ENCODE measurements at places on chromosomes 1 and 21. TPM values are rescaled to one million over a fixed set of nuclear protein-coding genes. Genes with fewer than 3 reads are reported as not detected.

The KRTAP24-1 gene
- not detected for total RNA-seq

GRCh38 chr21:34509151-34509550 lies 2.9 kb downstream of the KCNE1 start:
- no peak for DNase-seq

DNA sequence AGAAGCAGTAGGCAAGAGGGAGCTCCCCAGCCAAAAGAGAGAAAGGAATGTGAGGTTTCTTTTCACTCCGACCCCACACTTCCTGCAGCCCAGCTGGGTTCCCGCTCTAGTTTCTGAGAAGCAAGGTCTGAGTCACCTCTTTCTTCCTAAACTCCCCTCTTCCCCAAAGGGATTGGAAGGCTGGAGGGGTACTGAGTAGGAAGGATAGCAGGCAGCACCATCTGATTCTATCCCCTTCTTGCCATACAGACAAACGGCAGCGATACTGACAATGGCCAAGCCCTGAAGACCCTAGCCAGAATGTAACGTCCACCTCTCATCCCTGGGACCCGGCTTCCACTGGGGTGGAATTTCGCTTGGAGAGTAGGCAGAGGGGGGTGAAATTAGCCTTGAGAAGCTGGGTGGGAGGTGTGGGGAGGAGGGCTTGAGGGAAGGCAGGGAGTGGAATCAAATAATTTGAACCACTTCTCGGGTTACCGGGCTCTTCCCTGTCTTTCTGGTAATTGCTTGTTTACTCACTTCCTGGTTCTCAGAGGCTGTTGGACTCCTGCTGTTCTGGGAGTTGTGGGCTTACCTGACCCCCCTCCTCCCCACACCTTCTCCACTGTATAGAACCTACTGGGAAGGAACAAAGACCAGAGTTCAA lies 13.2 kb downstream of the IER5 start:
- peak; percentile 84 for DNase-seq

- DNase-seq = peak; percentile 85
These were observed 56.9 kb upstream of the ATP2B4 start for GRCh38 chr1:203569490-203570318.

- DNase-seq = no peak
These were observed 15.5 kb downstream of the IBA57 start for GRCh38 chr1:228180959-228181644.

The STMN1 gene
- total RNA-seq = 35.1 TPM

- DNase-seq = no peak
These were observed 24.3 kb upstream of the TTLL10 start for GRCh38 chr1:1149416-1149815.

GRCh38 chr21:21232320-21232719 lies 234.1 kb downstream of the NCAM2 start:
- DNase-seq = no peak

DNA sequence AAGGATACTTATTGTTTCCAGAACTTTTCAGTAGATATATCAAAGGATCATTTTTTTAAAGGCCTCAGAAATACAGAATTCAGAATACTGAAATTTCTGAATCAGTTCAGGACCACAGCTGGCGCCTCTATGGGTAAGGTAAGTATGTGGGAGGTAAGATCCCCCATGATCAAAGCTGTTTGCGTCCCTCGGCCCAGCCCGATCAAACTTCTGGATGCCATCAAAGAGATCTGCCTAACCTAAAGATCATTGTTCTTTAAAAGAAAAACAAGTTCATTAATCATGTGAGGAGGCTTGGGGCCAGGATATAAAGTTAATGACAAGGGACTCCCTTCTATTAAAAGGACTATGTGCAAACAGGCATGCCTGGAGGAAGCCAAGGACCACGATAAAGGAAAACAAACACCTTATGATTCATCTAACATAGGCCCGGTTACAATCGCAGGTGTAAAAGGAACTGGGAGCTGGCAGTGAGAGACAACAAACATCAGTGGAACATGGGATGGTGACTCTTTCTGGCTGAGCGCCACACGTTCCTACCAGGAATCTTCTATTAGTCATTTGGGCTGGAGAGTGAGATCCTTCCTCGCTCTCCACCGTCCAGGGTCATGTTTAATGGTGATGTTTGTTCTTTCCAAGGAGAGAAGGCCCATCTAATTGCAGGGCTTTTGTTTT lies 2.8 kb upstream of the BACE2 start:
- peak; percentile 84 for DNase-seq

DNA sequence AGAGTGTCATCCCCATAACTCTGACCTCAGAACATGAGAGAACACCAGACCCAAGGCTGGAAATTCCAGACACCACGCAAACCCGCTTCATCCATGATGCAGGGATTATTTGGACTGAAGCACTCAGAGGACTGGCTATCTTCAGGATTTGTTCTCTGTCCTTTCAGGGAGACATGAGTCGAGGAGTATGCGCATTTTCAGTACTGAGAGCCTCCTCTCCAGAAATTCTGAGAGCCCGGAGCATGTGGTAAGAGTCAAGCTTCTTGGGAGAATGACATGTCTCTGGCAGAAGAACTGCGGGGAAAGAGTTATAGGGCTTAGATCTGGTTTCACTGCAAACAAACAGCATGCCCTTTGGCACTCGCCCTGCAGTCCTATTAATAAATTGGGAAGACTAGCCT lies 6.9 kb downstream of the LAX1 start:
- no peak for DNase-seq

GRCh38 chr1:192602757-192603156 lies 27.2 kb downstream of the RGS1 start:
- no peak for DNase-seq

DNA sequence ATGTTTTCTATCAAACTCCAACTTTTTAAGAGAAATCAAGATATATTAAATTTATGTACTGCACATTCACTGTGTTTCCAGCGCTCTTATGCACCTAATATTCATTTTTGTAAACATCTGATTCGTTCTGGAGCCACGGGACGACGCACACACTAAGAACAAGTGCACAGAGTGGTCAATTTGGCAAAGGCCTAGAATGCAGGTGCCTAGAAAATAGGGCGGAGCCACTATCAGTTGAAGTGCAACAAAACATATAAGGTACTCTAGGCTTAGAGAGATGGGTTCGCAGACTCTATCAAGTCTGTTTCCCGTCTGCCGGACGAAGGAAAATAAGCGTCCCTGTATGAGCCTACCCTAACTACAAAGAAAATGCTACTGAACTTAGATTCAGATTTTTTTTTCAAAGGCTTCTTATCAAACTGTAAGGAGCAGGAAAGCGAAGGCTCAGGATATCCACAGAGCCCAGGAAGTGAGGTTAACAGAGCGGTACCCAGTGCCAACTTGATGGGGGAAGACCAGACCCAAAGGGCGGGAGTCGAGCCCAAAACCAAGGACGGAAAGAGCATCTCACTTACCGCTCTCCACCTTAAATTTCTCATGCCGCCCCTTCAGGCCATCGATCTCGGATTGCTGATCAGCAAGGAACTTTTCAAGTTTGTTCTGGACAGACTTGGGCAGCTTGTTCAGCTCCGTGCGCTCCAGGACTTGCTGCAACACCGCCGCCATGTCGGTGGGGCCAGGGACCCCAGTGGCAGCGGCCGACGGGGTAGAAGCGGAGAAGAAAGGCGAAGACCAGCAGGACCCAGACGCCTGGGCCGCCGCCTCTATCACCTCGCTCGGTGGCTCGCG lies 526 bp downstream of the TPR start:
- DNase-seq = no peak

The PBX1 gene
- total RNA-seq = 10.1 TPM

DNA sequence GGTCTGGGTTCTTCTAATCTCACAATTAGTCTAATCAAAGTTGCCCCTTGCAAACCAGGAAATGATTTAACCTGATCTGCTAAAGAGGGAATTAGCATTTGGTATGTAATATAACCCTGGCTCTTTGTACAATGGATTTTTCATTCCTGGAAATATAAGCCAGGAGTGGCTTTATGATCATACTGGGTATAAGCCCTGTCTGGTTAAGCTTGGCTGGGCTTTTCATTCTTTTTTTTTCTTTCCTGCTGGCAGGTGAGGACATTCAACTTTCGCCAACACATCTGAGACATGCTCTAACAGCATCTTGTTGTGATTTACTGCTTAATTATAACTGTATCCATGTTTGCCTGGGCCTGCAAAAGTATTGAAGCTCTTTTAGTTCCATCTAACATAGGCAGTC lies 20.4 kb upstream of the SDE2 start:
- no peak for DNase-seq

DNA sequence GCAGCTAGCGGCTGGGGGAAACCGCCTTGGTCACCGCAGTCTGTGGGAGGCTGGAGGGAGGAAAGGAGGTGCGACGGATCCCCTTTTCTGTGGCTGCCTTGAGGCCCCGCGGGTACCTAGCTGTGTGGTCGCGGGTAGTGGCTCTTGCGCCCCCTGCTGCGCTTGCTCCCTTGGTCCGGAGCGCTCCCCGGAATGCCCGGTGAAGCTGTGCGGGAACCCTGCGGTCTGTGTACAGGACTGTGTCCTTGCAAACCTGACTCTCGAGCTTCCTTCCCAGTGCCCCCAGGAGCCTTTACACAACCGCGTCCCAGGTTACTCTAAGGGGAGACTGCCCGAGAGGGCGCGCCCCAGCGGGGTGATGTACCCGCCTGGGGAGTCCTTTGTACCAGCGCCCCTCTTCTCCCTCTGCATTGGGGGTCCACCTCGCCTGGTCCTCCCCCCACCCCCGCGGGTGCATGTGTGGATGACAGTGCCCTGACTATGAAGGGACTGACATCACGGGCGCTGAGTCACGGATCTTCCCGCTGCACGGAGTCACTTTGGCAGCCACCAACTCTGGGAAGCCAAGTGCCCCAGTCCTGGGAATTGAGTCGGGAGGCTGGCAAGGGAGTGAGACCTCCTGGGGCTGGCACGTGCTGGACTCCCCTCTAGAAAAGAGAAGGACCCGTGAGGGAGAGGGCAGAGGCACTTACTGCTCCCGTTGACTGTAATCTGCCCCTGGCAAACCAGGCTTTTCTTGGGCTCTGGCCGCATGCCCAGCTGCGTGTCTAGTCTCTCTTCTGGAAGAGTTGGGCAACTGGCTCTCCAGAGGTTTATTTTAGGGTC lies 816 bp downstream of the IL6R start:
- DNase-seq = peak; percentile 79

DNA sequence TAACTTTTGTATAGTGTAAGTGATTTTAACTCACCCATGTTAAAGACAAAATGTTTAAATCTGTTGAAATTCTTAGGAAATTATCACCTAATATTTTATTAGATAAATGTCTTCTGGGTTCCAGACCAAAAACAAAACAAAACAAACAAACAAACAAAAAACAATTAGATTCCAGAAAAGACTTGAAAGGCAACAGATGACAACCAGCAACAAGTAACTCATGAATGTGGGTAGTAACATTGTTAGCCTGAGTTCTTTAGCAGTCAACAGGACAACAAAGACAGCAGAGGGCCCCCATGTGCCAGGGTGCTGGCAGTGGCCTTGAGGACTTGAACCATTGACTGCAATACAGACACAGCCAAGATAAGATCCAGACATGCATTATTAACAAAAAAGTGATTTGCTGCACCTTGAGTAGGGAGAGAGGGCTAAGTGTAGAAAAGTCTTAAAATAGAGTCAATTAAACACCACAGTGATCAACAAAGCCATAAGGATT lies 2.4 kb upstream of the CD247 start:
- no peak for DNase-seq

- DNase-seq = no peak
These were observed 19.8 kb downstream of the SELP start for GRCh38 chr1:169610108-169610507.

- DNase-seq = peak; percentile 80
These were observed 389 bp downstream of the SEMA6C start for GRCh38 chr1:151146072-151146411.

DNA sequence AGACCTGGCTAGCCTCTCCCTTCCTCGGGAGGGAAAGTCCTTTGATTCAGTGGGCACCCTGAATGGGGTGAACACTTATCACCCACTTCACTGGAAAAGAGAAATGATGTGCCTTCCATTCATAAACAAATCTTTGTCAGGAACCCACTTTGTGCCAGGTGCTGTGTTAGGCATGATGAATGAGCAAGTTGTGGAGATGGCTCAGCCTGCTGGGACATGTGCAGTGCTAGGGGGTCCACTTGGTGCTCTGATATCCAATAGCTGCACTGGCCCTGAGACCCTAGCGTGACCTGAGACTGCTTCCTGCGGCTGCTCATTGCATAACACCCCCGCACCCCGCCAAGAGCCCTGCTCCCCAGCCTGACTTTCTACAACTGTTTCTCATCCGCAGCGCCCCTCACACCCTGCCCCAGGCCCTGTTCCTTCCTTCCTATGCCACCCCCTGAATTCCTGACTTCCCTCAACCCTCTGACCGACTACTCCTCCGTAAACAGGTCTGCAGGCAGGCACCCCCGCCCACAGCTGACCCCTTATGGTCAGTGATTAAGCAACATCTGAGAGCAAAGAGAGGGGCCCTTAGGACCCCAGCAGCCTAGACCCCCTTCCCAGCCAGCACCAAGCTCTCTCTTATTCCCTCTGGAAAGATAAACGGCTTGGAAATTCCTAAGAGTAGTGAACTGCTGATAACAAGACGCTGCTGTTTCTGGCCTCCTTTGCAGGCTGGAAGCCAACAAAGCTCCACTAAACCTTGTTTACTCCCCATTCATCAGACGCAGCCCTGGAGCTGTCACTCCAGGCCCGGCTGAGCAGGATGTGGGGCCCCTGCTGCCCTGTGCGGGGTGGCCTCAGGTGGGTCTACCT lies 12.9 kb downstream of the CSRP1 start:
- DNase-seq = no peak

The HTR6 gene
- total RNA-seq = not detected

GRCh38 chr21:31846690-31847089 lies 26.1 kb upstream of the HUNK start:
- no peak for DNase-seq

- peak; percentile 89 for DNase-seq
These were observed 33.2 kb upstream of the PAX7 start for GRCh38 chr1:18597160-18598042.

The SPRR3 gene
- not detected for total RNA-seq
